ENCODE measurements at places on chromosomes 2 and 18. TPM values are rescaled to one million over a fixed set of nuclear protein-coding genes. Genes with fewer than 3 reads are reported as not detected.

POMC gene
- total RNA-seq = not detected

SIX3 gene
- total RNA-seq = not detected

TCF23 gene
- not detected for total RNA-seq

C2orf66 gene
- not detected for total RNA-seq

EVA1A gene
- total RNA-seq = 7.4 TPM

ZC3H8 gene
- 19.7 TPM for total RNA-seq

WBP1 gene
- 45.9 TPM for total RNA-seq

PHOSPHO2 gene
- 1.2 TPM for total RNA-seq

HOXD13 gene
- total RNA-seq = 10.3 TPM

NLRC4 gene
- total RNA-seq = 0.03 TPM

C2orf15 gene
- 1.4 TPM for total RNA-seq

GALR1 gene
- not detected for total RNA-seq

IL18R1 gene
- 0.37 TPM for total RNA-seq

DAPL1 gene
- 1.9 TPM for total RNA-seq

AQP12B gene
- total RNA-seq = not detected

NEU4 gene
- total RNA-seq = not detected

ARL5A gene
- 57.5 TPM for total RNA-seq

RNF152 gene
- 9.6 TPM for total RNA-seq
